ENCODE measurements at places on chromosomes 2 and 18. TPM values are rescaled to one million over a fixed set of nuclear protein-coding genes. Genes with fewer than 3 reads are reported as not detected.

Gene C2orf69
- total RNA-seq, result 5.8 TPM

Gene SPATA3
- total RNA-seq, result not detected

Gene NTSR2
- not detected for total RNA-seq

Gene SCYGR4
- total RNA-seq, result not detected

Gene GKN2
- total RNA-seq, result not detected

Gene CFAP65
- total RNA-seq, result not detected

Gene SETBP1
- total RNA-seq, result 2.6 TPM

Gene FN1
- 7,001 TPM for total RNA-seq

Gene SLC5A7
- not detected for total RNA-seq

Gene C2orf81
- total RNA-seq, result 1.1 TPM

Gene ARHGAP25
- 0.50 TPM for total RNA-seq

Gene TXNDC2
- not detected for total RNA-seq

Gene ALPP
- not detected for total RNA-seq

Gene POMC
- total RNA-seq, result 1.3 TPM
